ENCODE measurements at places on chromosomes 12 and 14. TPM values are rescaled to one million over a fixed set of nuclear protein-coding genes. Genes with fewer than 3 reads are reported as not detected.

The ZNF839 gene
- total RNA-seq: 8.4 TPM

The SERPINA5 gene
- 0.34 TPM for total RNA-seq

The MGST1 gene
- total RNA-seq: 48.0 TPM

The TBC1D30 gene
- 0.55 TPM for total RNA-seq

The MUCL1 gene
- total RNA-seq: not detected

The ZNF891 gene
- 1.2 TPM for total RNA-seq

All from K562 (cell line).